EL (cell line): ENCODE measurements at places on chromosomes 7 and 10.

DNA sequence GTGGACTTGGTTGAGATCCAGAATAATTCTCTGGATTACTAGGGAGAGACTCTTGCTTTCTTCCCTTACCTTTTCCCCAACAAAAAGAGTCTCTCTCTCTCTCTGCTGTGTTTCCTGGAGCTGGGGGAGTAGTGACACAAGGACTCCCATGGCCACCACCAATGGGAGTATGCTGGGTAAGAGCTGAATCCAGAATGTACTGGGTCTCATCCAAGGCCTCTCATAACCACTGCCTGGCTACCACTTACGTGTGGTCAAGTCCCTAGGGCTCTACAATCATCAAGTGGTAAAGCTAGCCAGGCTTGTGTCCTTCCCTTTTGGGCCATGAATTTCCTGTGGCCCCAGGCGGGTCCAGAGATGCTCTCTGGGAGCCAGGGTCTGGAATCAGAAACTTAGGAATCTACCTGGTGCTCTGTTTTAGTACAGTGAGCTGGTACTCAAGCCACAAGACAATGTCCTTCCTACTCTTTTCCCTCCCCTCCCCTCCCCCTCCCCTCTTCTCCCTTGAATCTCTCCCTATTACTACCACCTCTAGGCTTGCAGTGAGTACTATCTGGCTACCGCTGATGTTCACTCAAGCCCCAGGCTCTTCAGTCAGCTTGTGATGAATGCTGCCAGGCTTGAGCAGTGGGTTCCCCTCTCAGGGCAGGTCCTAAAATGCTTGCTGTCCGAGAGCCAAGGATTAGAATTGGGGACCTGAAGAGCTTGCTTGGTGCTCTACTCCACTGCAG lies 196.6 kb downstream of the BBS9 start:
- DNase-seq = no peak

GRCh38 chr10:97123765-97124164 lies 62.0 kb downstream of the SLIT1 start:
- DNase-seq = no peak

GRCh38 chr10:113557903-113558321 lies 5.1 kb downstream of the HABP2 start:
- DNase-seq = no peak

DNA sequence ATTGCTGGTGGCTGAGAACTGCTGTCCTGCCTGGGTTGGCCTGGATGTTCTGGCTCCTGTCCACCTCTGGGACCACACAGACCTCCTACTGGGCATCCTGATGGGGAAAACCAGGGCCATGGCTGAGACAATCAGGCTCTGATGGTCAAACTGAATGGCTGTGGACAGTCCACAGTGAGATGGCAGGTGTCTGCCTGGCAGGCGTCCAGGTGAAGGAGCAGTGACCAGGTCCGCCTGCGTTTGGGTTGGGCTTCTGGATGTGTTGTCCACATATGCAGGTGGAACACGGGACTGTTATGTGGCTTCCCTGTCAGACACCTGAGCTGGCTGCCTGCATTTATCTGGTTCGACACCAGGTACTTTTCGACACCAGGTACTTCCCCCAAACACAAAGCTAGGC lies 241.7 kb downstream of the BUB3 start:
- no peak for DNase-seq

DNA sequence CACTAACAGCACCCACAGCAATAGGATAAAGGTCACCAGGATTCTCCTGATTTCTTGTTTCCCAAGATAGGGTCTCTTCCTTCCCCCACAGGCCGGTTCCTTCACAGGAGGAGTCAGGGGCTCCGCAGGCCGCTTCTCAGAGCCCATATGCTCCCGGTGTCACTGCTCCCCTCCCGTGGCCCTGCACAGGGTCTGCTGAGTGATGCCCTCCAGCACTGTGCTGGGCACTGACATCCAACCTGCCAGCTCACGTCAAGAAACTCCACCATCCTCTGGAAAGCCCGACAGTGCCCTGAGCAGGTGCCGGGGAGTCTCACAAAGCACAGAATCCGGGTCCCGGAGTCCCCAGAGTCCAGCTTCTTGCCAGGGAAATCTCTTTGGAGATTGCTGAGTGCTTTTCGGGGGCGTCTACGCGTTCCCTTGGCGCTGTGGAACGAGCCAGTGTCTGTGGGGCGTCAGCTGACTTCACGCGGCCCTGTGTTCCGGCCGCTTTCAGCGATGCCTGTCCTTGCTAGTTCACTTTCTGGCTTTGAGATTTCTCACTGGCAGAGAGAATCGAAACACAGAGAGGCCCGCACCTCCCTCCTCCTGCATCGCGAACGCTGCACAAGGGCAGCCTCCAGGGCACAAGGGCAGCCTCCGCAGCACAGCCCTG lies 567.5 kb downstream of the DNAJB6 start:
- DNase-seq = no peak

- peak; percentile 51 for DNase-seq
Observed at GRCh38 chr10:122853665-122854313, 8.1 kb upstream of the CUZD1 start.

GRCh38 chr7:77484785-77485184 lies 52.3 kb upstream of the PTPN12 start:
- no peak for DNase-seq

DNA sequence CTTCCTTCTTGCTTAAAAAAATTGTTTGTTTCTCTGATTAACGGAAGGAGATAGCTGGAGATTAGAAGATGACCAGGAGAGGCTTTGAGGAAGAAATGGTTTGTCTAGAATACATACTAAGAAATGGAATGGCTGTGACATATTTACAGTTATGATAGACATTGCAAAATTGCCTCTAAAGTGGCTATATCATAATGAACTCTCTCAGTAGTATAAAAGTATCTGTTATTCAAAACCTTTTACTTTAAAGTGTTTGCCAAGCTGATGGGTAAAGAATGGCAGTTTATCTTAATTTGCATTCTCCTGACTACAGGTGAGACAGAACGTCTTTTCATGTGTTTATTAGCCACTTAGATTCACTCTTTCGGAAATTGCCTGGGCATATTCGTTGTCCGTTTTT lies 28.7 kb downstream of the LRGUK start:
- no peak for DNase-seq
